Diencephalon (tissue), 1 donor: ENCODE measurements at places on chromosomes 4 and X. TPM values are rescaled to one million over a fixed set of nuclear protein-coding genes. Genes with fewer than 3 reads are reported as not detected.

The TAF7L gene
- 0.46 TPM for total RNA-seq

The ABLIM2 gene
- 30.0 TPM for total RNA-seq

The FAM114A1 gene
- total RNA-seq: 18.5 TPM

The UGT2A3 gene
- not detected for total RNA-seq

The BCLAF3 gene
- total RNA-seq: 31.1 TPM

The PCDH10 gene
- 173 TPM for total RNA-seq

The HTRA3 gene
- total RNA-seq: 2.8 TPM

The CXCL6 gene
- total RNA-seq: 0.69 TPM

The TNIP3 gene
- 0.69 TPM for total RNA-seq

The ZNF157 gene
- total RNA-seq: 5.1 TPM
